Esophagus squamous epithelium (tissue), 5 donors: ENCODE measurements at places on chromosomes 4 and X.

DNA sequence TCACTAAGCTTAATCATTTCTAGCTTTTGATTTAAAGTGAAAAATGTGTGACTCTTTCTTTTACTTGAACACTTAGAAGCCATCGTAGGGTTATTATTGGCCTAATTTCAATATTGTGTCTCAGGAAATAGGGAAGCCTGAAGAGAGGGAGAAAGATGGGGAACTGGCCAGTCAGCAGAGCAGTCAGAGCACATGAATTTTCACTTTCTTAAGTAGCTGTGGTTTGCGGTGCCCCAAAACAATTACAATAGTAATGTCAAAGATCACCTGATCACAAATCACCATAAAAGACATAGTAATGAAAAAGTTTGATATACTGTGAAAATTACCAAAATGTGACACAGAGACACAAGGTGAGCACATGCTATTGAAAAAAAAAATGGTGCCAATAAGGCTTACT, 45.5 kb downstream of the CENPC start:
- no peak for DNase-seq

DNA sequence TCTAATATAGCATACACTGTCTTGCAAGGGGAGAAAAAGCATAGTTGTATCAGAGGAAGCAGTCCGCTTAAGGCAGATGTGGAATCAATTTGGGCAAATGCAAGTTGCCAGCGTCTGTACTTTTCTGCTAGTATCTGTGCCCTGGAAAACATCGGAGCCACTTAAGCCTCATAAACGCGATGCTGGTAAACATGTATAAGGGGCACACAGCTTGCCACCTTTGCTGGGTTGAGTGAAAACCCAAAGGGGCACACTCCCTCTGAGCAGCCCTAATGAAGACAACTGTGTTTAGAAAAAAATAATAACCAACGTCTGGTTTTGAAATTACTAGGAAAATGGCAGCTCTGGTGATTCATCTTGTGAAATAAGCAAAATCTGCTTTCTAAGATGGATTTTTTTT, 24.3 kb downstream of the SMIM20 start:
- no peak for DNase-seq

DNA sequence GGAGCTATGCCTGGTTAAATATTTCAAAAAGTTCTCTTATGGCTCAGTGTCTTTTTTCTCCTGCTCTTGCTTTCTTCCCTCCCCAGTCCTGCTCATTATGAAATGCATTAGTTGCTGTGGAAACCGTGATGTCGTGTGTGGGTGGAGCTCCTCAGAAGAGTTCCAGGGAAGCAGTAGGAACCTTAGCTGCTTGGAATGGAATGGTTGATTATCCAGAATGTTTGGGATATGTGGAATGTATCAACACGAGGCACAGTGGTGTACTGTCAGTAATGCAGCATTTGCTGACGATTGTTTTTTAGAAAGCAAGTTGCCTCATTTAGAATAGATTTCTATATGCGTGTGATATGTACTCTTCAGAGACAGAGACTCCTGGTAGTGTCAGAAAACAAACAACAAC, 333.2 kb downstream of the ARHGAP10 start:
- no peak for DNase-seq

DNA sequence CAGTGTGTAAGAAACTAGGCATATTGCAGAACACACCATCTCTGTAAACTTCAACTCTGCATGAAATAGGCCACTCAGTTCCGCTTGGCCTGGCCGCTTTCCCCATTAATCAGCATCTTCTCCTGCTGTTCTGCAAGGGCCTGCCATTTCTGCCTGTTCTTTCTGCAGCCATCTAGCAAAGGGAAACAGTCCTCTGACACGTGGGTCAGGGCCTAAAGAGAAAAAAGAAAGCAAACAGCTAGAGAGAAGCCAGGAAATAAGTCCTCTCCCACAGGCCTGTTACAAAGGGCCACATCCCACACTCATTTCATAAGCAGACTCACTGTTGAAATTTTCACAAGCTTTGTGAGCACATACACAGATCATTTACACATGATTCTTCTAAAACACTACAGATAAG, 130.1 kb downstream of the PDE5A start:
- no peak for DNase-seq

DNA sequence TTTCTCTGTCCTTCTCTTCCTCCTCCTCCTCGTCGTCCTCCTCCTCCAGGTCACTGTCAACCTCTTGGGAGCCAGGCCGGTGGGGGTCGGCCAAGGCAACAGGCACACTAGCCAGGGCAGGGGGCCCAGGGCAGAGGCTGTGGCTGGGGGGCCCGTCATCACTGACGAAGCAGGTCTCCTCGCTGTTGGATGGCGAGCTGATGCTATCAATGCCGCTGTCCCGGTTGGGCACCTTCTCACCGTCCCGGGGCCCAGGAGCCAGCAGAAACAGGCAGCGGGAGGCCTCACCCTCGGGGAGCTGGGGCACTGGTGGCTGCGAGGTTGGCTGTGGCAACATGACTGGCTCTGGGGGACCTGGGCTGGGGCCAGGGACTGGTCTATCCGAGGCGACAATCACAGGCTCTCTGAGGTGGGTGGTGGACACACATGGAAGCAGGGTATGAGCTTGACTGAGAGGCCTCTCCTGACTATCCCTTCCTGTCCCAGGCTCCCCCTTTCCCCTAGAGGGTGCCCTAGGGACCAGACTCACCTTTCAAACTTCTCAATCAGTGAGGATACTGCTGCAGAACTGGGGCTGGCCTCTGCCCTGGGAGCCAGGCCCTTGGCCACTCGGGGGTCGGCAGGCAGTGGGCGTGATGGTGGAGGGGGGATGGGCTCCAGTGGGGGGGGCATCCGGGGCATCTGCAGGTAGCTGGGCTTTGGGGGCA, 25.8 kb downstream of the FGD1 start:
- no peak for DNase-seq

DNA sequence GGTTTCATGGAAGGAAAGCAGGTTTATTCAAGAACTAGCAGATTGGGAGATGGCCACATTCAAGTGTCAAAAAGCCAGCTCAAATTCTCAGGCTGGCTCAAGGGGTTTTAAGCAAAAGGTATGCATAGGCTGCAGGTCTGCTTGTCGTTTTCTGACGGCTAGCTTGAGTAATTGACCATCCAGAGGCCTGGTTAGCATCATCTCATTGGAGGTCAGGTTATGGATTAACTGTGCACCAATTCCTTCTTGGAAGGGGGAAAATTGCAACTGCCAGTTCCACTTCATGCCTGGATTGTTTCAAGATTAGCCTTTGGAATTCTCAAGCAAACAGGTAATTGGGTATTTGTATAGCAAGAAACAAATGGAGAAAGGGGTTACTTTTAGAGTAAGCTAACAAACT, 62.1 kb downstream of the FUNDC1 start:
- DNase-seq, result no peak
